ENCODE measurements at places on chromosomes 7 and 10.

GRCh38 chr10:114030140-114030539 lies 13.5 kb upstream of the ADRB1 start:
- DNase-seq: no peak

- no peak for DNase-seq
Observed at GRCh38 chr10:99850767-99851340, 68.4 kb downstream of the ABCC2 start.

DNA sequence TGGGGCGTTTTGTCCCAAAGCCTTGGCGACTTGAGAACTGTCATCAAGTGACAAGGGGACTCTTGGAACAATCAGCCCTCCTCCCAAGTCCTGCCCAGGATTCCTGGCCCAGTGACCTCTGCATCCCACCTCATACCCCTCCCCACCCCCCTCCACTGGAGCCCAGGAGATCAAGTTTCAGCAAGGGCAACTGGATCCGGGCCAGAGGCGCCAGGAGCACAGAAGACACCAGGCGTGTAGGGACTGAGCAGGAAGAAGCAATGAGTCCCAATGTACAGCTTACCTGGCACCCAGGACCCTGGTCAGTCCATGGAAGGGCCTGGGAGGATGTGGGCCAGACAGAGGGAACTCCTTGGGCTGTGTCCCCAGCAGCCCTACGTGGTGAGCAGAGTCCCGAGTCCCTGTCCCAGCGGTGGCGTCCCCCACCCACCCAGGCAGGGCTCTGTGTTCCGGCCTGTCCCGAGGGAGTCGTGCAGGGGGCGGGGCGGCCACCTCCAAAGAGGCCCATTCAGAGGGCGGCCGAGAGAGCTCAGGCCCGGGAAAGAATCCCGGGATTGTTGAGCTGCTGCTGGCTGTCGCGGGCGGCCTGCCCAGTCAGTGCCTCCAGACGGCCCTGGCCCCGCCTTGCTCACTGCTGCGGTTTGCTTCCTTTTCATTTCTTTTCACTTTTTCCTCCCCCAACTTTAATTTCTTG lies 254.1 kb downstream of the TNS3 start:
- DNase-seq: no peak

- peak; percentile 71 for DNase-seq
Observed at GRCh38 chr7:1027242-1028043, 16.9 kb upstream of the GPR146 start.

DNA sequence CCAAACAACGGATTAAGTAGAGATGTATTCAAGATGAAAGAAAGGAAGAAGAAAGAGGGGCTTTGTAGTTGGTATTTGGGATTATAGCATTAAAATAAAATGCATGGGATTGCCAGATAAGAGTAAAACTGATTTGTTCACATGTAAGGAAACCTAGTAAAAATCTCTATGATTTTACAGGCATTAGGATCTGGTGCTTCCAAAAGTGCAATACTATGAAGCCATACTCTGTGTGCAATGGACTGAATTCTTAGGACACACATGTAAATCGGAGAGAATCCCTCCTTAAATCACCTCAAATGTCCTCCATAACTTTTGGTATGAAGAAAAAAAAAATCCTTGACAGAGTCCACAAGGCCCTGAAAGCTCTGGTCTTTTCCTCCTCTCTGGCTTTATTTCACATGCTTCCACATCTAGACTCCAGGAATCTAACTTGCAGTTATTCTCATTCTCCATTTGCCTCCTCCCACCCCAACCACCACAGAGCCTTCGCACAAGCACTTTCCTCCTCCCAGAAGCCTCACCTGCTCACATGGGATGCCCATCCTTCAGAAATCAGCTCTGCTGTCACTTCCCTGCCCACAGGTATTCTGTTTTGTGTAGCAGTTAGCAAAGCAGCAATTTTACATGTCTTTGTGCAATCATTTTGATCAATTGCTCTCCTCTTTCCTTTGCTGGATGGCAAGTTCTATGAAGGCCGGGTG lies 378.3 kb downstream of the KCNMA1 start:
- no peak for DNase-seq

DNA sequence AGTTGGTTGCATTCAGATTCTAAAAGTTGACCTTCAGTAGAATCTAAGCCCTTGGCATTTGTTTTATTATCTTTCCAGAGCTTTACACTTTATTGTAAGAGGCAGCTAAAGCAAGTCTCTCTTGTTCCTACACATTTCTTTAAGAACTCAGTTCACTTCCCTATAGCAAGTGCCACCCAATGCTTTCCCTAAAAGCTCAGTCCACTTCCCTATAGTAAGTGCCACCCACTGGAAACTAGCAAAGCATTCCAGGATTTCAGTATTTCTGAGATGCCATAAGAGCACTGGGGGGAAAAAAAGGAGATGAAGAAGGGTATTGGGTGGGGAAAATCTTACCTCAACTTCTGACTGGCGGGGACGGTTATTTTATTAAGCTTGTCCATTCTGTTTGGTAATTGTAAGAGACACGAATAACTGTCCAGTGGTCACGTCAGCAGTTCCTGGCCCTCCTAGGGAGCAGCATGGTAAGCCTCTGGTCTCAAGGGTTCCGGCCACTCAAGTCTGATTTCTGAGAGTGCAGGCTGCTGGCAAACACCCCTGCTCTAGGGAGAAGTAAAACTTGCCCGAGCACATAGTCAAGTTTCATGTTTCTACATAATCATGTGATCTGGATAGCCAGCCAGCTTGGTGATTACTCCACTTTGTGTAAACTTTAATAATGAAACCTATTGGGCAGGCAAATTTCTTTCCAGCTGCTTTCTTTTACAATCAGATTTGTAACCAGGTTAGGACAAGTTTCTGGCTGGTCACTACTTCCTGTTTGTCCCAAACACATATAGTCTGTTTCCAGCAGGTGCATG lies at the start of gene BLNK:
BLNK (minus strand) TSS at position 554 of the 800 bp plus-strand sequence; CDS start at position 383, 171 bp downstream.
- peak; percentile 20 for DNase-seq

All from D341Med (cell line).